ENCODE measurements at places on chromosomes 13 and 19. TPM values are rescaled to one million over a fixed set of nuclear protein-coding genes. Genes with fewer than 3 reads are reported as not detected.

DNA sequence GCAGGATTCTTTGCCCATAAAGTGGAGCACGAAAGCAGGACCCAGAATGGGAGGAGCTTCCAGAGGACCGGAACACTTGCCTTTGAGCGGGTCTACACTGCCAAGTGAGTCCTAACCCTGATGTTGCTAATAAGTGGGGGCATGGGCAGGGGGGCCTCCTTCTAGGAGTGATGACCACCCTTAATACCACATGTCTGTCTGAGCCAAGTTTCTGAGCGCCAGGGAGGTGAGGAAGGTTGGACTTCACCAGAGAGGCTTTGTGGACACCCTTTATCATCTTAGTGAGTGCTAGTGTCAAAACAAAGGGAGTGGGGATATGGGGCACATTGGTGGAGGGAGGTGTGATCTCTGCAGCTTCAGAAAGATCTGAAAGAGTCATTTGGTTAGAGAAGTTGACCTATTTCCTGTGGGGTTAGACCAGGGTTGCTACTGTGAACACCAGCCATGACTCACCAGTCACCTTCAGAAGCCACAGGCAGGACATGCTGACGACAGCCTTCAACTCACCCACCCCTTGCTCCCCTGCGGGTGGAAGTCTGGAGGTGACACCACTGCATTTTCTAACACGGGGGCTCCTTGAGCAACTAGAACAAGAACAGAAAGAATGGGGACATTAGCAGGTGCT, 8.8 kb downstream of the ALOX5AP start:
- no peak for DNase-seq

DNA sequence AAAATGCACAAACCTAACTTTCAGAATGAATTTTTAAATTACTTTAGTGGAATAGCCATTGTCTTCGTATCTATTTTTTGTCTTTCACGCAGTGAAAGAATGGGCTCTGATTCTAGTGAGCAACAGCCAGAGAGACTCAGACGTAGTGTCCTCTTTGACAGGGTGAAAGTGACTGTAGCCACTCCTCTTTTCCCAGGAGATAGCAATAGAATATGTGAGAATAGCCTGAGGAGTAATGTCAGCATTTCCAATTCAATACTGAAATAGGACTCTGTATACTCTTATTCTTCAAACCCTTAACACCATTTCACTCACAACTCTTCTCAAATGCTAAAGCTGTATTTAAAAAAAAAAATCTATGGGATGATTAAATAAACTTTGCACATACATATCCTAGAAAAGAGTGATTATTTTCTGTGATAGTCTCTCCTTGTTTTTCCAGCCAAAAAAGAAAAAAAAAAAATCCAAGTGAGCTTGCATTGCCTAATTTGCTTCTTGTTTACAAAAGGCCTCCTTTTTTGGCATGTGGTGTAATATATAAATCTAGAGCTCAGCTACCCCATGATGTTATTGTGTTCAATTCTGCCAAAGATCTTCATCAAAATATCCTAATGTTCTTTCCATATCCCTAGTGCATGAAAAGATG, 626.1 kb upstream of the SLITRK6 start:
- no peak for DNase-seq

DNA sequence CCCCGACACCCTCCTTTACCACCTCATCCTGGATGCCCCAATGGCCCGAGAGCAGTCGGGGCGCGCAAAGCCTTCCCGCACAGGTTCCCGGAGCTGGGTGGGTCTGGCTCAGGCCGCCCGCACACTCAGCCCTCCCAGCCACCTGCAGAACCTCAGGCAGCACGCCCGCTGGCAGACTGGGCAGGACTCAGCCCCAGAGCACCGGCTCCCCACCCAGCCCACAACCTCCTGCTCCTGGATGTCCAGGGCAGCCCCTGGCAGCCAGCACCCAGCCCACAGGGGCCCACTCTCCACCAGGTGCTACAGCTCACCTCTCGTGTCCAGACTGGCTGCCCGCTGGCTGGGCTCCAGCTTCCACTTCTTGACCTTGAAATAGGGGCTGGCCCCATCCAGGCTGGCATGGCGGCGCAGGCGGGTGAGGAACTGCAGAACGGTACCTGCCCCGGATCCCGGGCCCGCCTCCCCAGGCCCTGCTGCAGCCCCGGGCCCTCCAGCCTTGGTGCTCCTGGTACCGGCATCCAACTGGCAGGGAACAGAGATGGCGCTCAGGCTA, 4.6 kb downstream of the CBARP start:
- peak; percentile 85 for DNase-seq

DNA sequence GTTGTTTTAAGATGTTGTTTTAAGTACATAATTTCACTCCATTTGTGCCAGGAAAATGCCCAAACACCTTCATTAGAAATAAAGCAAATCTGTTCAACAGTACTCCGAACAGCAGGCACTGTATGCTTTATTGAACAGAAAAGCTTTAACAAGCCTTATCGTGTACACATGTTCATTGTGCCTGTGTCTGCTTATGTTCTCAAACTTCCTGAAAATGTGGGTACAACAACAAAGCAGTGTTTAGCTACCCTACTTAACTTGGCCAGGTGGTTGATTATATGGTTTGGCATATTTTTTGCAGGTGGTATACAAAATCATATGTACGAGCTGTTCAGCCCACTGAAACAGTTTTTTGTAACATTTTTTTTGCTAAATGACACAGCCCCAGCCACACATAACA, 718.0 kb downstream of the DACH1 start:
- DNase-seq, result no peak

GRCh38 chr13:49314344-49314882, 66.7 kb downstream of the CDADC1 start:
- DNase-seq, result no peak

DNA sequence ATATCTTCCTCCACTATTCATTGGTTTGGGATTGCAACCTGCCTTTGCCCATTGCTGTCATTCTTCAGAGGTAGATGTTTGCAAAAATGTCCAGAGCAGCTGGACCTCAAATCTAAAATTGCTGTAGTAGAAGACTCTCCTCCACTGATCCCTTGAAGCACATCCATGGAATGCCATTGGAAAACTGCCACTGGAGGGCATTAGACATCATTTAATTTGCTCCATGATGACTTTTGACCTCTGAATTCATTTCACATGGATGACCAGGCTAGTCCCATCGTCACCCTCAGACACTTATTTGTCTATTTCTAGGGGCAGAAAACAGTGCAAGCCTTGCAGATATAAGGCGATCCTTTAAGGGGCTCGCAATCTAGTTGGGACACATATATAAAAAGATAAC, 33.9 kb upstream of the FLT1 start:
- no peak for DNase-seq

GRCh38 chr13:36753176-36753575, 65.8 kb upstream of the RFXAP start:
- no peak for DNase-seq

- no peak for DNase-seq
Measured at GRCh38 chr19:51129716-51130115, 5.0 kb downstream of the SIGLEC9 start.

DNA sequence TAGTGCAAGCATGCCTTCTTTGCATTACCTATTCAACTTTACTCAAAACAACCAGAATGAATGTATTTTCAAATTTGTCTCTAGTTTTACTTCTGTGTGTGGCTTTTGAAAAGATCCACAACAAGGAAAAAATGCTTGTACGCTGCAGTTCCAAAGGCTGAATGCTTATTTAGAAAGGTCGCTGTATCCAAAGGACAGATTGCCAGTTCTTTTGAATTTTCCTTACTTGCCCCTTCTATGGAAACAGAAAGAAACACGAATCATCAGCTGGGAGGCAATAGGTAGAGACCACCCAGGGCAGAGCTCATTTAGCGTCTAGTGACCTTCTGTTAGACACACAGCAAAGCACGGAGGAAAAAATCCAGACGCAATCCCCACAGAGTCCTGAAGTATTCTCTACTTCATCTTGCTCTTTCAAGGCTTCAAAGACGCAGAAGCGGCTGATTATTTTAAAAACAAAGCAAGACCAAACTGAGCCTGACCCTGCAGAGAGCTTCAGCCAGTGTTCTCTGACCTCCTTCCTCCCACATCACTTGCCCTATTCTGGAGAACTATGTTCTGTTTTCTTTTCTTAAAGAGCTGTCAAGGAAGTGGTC, 674.6 kb upstream of the SGCG start:
- no peak for DNase-seq

DNA sequence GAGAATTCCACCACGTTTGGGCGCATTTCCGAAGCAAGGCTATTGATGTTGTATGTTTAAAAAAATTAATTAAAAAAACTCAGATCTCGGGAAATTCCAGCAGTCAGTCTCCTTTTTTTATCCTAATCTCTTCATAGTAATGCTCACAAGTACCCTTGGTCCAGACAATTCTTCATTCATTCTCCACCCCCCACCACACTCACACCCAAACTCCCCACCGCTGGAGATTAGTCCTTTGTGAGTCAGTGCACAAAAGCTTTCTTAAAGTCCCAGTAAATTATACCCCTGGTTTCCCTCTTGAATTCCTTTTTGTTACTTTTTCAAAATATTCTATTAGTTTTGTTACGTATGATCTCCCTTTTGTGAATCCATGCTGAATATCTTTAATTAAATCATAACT, 274.6 kb downstream of the ZNF536 start:
- no peak for DNase-seq

DNA sequence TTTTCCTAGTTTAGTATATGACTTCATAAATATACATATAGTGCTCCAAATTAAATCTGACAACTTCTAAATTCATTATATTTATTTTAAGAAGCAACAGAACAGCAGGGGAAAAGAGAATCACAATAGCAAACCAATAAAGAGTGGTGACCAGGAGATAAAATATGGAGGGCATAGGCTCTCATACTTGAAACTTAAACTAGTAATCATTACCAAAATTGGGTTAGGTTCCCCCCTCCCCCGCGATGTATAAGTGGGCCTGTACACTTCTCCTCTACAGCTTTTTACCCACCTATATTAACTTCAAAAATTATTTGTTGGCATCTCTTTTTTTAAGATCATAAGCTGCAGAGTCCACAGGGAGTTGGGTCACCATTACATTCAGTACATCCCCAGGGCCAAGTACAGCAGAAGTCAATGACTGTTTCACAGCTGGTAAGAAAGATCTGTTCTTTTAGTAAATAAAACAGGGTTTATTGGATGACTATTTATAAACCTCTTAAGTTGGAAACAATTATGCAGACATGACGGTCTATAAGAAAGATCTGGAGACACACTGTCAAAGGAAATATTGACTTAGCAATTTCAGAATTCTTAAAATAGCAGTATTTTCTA, 29.4 kb downstream of the KLF12 start:
- DNase-seq, result no peak

DNA sequence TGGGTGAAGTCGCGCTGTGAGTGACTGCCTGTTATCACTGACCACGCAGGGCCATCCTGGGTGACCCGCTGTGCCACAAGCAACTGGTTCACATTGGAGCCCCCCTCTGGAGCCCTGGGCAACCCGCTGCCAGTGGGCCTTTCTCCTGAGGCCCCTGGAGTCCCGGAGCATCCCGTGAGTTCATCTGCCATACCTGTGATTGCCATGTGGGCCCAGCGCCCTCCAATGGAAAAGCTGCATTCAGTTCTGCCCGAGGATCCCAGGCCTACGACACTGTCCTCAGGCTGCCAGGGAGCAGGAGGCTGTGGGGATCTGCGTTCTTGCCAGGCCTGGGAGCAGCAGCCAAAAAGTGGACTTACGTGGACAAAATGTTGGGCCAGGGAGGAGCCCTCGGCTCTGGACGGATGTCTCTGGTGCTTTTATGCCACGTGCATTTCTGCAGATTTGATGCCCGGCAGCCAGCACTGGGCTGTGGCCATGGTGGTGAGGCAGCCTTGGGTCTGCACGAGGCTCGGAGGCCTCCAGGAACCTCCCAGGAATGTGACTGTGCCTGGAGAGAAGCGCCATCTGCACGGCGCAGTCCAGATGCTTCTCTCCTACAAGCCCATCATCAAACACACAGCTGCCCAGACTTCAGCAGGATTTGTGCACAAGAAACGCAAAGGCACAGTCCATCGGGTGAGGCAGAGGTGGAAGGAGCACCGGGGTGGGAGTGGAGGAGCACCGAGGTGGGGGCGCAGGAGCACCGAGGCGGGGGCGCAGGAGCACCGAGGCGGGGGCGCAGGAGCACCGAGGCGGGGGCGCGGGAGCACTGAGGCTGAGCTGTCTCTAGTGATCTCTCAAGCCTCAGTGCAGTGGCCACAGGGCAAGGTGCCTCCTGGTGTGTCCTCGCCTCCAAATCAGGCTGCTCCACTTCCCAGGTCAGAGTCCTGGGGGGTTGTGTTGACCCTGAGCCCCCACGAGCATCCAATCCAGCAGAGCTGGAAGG, 44.0 kb downstream of the C13orf46 start:
- DNase-seq, result peak; percentile 44

GRCh38 chr13:71789693-71790329, 77.2 kb downstream of the DACH1 start:
- no peak for DNase-seq

DNA sequence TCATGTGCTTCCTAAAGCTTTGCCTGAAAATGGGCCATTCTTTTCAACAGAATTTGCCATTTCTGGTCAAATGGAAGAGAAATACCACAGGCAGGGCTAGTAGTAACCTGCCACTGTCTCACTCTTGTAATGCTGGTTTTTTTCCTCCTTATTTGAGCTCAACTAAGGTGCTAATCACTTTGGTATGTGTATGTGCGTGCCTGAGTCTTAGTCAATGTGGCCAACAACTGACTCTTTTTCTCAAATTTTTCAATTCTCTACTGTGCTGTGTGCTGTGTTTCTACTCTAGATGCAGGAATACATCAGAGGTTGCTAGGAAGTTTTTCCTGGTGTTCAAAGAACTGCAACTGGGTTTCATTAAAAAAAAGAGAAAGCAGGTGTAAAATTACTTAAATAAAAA, 870.2 kb downstream of the EFNB2 start:
- no peak for DNase-seq

- peak; percentile 46 for DNase-seq
Measured at GRCh38 chr19:3506384-3507340, 551 bp downstream of the FZR1 start.

The SERPINE3 gene
- total RNA-seq, result not detected

The PTPRH gene
- 13.5 TPM for total RNA-seq

The PODNL1 gene
- total RNA-seq, result not detected

The ZNF100 gene
- 7.6 TPM for total RNA-seq

The NR2C2AP gene
- 9.8 TPM for total RNA-seq

The WDR87 gene
- not detected for total RNA-seq

The SOX1 gene
- total RNA-seq, result not detected

The PSG11 gene
- total RNA-seq, result not detected

The VSIG10L gene
- 1.1 TPM for total RNA-seq
